Fibroblast of skin of left quadriceps (primary cell): ENCODE measurements at places on chromosomes 13 and 19.

DNA sequence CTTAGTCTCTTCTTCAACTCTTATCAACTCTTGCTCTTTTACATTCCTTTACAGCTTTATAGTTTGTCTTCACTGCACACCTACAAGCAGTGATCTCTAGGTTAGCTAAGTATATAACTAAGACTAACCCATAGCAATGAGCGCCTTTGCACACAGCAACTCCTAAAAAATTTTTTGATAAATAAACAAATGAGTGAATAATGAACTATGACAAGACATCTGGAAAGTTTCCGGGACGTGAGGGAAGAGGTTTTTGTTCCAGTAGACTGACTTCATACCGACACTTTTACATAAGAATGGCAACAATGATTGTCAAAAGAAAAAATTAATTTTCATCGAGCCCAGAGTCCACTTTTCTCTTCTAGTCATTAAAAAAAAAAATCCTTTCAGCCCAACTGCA lies 98.3 kb downstream of the ELF1 start:
- DNase-seq = no peak

- DNase-seq = no peak
These were observed 89.1 kb downstream of the CAB39L start for GRCh38 chr13:49354719-49355118.

GRCh38 chr19:47896773-47897172 lies 10.7 kb upstream of the SULT2A1 start:
- no peak for DNase-seq

GRCh38 chr19:1067341-1067957 lies 482 bp downstream of the ARHGAP45 start:
- DNase-seq = no peak

DNA sequence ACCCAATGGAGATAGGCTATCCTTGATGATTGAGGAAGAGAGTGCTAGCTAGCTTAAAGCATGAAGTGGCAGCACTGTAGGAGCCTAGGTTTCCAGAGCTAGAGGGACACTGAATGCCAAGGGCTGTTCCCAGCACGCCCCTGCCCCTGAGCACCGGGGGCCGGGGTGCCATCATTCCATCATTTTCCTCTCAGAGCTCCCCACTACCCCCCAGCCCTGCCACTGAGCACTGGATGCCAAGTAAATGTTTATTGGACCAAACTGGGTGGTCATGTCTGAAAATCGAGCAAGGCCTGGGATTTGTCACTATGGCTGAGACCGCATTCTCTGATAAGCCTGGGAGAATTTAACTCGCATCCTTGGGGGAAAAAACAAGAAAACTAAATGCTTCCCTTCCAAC lies 142.8 kb downstream of the STK24 start:
- no peak for DNase-seq

DNA sequence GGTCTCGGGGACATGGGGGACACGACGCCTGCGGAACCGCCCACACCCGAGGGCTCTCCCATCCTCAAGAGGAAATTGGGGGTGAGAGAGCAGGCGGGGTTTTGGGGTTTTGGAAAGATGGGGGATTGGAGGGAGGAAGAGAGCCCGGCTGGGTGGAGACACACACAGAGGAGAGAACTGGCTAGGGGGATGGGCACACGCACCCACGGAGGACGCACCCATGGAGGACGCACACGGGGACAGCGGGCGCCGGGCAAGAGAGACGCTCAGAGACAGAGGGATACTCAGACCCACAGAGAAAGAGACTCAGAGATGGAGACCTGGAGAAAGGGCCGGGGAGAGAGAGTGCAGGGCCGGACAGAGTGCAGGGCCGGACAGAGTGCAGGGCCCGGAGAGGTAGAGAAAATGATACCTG lies 52.1 kb downstream of the MAP4K1 start:
- no peak for DNase-seq

DNA sequence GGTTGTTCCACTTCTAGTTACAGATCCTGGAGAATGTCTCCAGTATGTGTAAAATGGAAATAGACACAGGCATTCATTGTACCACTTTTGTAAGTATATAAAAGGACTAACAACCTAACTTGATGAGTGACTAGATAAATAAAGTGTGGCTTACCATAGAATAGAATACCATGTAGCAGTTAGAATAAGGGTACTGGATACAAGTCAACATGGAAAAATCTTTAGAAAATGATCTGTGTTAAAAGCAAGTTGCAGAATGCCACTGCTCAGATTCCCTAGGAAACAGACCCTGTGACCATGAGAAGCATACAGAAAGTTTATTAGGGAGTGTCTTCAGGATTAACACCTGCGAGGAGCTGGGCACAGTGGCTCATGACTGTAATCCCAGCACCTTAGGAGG lies 25.9 kb upstream of the RNASEH2B start:
- DNase-seq = no peak

DNA sequence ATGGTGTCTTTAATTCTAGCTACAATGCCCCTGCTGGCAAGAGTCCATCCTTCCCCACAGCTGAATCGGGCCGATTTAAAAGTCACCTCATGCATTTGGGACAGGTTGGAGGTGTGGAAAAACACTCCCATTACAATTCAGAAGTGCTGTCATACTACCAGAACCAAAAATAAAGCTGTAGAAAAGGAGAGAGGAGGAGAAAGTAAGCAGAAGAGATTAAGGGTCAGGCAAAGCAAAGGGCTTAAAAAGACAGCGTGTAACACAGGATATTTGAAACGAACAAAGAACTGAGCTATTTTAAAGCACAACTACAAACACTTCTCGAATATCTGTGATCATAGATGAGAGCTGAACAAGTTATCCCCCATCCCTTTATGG lies 90.4 kb downstream of the FGF14 start:
- no peak for DNase-seq

GRCh38 chr19:12047868-12048267 lies 4.9 kb downstream of the ZNF878 start:
- DNase-seq = no peak

- no peak for DNase-seq
These were observed 2.6 kb upstream of the MAB21L1 start for GRCh38 chr13:35479038-35479492.

DNA sequence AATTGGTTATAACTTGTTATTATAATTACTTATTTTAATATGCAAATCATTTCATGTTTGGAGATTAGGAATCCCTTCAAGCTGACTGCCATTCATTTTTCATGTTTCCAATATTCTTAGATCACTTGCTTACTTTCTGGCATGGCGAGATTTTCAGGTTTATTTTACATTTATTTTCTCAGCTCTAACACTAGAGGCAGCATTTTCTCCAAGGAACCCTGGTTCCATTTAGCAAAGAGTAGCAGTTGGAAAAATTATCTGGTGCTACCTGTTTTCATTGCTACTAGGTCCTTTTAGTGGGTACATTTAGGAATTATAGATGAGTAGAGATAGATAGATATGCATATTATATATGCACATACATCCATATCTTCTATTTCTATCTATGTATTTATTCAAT lies 90.9 kb upstream of the TRPC4 start:
- no peak for DNase-seq

GRCh38 chr19:35142606-35143230 lies 337 bp upstream of the FXYD7 start:
- DNase-seq = no peak

GRCh38 chr19:27674701-27675100 lies 1538.2 kb downstream of the UQCRFS1 start:
- no peak for DNase-seq

DNA sequence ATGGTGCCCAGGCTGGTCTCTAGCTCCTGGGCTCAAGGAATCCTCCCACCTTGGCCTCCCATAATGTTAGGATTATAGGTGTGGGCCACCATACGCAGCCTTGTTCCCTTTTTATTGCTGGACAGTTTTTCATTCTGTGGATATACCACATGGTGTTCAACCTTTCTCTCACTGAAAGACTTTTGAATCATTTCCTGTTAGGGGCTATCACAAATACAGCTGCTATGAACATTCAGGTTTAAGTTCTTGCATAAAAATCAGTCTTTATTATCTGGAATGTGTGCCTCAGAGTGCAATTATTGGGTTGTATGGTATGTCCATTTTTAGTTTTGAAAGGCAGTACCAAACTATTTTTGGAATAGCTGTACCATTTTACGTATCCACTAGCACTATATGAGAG lies 647.2 kb downstream of the LIG4 start:
- no peak for DNase-seq
